ENCODE measurements at places on chromosomes 3 and 15.

GRCh38 chr15:33636234-33636633 lies 325.5 kb downstream of the RYR3 start:
- DNase-seq = no peak

DNA sequence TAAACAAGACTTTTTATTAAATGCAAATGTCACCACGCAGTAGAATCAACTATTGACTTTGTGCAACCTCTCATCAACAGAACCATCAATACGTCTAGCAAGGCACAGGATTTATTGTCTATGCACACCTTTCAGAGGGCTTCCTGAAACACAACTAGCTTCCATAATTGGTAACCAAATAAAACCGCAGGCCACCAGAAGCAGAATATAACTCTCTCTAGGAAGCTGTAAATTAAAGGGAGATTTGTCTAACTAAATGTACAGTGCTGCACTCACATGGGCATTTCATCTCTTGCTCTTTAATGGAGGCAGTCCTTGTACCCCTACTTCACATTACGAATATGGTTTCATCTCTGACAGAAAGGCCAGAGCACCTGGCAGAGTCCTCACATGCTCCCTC lies 93.0 kb downstream of the FHIT start:
- DNase-seq = no peak

GRCh38 chr3:89947337-89947954 lies 840.0 kb downstream of the EPHA3 start:
- DNase-seq = no peak

- no peak for DNase-seq
Observed at GRCh38 chr3:152096280-152096906, 172.3 kb upstream of the MBNL1 start.

GRCh38 chr15:58544756-58545155 lies 113.0 kb downstream of the LIPC start:
- no peak for DNase-seq

GRCh38 chr3:112084980-112085705 lies 1.0 kb upstream of the C3orf52 start:
- DNase-seq = no peak
